Vagina (tissue), 2 donors: ENCODE measurements at places on chromosomes 6 and 20. TPM values are rescaled to one million over a fixed set of nuclear protein-coding genes. Genes with fewer than 3 reads are reported as not detected.

GRCh38 chr6:80696268-80696667 is 589.8 kb downstream of the BCKDHB start:
- H3K4me3 ChIP-seq: no peak overlapping the region
- no peaks in the 10 kb centered on the region for H3K36me3 ChIP-seq
- no peaks in the 10 kb centered on the region for H3K27me3 ChIP-seq
- H3K27ac ChIP-seq: no peak overlapping the region

DNA sequence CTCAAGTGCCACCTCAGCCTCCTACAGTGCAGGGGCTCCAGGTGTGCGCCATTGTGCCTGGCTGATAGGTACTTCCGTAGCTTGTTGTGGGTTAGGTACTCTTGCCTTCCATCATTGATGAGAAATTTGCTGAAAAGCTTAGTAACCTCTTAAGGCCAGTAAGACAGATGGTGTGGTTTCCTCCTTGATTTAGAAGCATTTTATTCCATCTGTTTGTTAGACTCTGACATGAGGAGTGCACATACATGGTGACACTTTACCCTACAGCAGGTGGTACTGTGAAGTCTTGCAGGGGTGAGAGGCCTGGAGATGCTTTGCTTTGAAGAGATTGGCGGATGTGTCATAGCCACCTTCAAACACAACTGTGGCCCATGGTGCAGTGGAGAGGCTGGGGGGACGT is 14.8 kb upstream of the MTG2 start:
- H3K27ac ChIP-seq: no peak overlapping the region
- DNase-seq: no peak
- H3K36me3 ChIP-seq: peaks cover 35% of the 10 kb centered on the region
- H3K4me3 ChIP-seq: no peak overlapping the region

DNA sequence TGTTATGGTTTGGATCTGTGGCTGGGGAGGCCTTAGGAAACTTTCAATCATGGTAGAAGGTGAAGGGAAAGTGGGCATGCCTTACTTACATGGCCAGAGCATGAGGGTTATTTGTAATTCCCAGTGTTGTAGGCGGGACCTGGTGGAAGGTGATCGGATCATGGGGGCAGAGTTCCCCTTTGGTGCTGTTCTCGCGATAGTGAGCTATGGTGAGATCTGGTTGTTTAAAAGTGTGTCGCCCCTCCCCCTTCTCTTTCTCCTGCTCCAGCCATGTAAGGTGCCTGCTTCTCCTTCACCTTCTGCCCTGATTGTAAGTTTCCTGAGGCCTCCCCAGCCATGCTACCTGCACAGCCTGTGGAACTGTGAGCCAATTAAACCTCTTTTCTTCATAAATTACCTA is 145.8 kb downstream of the TFAP2C start:
- H3K36me3 ChIP-seq: no peaks in the 10 kb centered on the region
- no peak overlapping the region for H3K4me3 ChIP-seq
- H3K27ac ChIP-seq: no peak overlapping the region
- no peak for DNase-seq
- H3K4me1 ChIP-seq: peaks cover 12% of the 10 kb centered on the region

DNA sequence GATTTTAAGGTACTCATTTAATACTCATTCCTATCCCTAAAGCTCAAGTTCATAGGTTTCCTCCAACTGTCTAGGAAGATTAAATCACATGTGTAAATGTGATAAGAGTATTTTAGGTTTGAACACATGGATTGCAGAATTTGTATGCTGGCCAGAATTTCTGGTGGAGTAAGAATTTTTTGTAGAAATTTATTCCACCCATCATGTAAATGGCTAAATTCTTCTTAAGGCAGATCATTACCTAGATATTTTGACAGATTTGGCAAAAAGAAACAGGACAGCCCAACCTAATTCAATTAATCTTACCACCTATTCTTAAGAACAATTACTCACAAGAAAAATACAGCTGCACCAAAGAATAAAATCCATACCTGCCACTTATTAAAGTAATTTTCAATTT is 261.6 kb downstream of the GRIK2 start:
- H3K4me1 ChIP-seq: no peaks in the 10 kb centered on the region
- DNase-seq: no peak
- no peaks in the 10 kb centered on the region for H3K27me3 ChIP-seq
- H3K27ac ChIP-seq: no peak overlapping the region
- H3K4me3 ChIP-seq: no peak overlapping the region

- H3K27ac ChIP-seq: no peak overlapping the region
- DNase-seq: no peak
- H3K27me3 ChIP-seq: no peaks in the 10 kb centered on the region
- no peaks in the 10 kb centered on the region for H3K36me3 ChIP-seq
These were observed 20.7 kb downstream of the TXLNB start for GRCh38 chr6:139271056-139271455.

DNA sequence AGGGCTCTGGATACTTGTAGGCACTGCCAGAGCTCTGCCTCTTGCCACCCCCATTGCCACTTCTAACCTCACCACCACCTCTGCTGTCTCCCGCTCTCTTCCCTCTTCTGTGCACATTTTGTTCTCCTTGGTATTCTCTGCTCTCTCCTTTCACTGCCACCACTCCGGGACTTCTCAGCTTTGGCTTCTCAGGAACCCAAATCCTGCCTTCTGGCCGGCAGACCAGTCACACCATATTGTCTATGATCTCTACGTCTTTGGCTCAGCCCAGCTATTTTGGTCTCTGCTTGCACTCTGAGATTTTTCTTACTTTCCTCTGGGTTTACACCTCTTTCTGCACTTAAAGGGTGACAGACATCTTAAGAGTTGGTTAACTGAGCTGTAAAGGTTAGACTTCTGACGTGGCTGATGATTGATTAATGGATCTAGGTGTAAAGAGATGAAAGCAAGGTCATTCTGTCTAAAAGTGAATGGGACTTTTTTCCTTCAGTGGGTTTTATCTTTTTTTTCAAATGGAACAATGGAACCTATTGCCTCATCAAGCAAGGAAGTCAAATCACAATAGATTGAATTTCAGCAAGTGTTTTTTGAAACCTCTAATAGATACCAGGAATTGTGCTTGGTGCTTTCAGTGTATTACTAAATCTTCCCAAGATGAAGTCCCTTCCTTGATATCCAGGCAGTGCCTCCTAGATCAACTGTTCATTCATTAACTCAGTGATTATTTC is 13.8 kb downstream of the MMP24 start:
- H3K27ac ChIP-seq: no peak overlapping the region
- no peak overlapping the region for H3K4me3 ChIP-seq
- H3K4me1 ChIP-seq: no peaks in the 10 kb centered on the region
- DNase-seq: no peak
- H3K27me3 ChIP-seq: no peaks in the 10 kb centered on the region

GRCh38 chr6:89357390-89357789 is 4.9 kb upstream of the UBE2J1 start:
- H3K4me1 ChIP-seq: peaks cover 9% of the 10 kb centered on the region
- no peak overlapping the region for H3K4me3 ChIP-seq
- H3K36me3 ChIP-seq: no peaks in the 10 kb centered on the region
- no peak for DNase-seq
- no peak overlapping the region for H3K27ac ChIP-seq

GRCh38 chr6:117558818-117559217 is 43.5 kb downstream of the GOPC start:
- H3K36me3 ChIP-seq: no peaks in the 10 kb centered on the region
- no peak for DNase-seq
- no peaks in the 10 kb centered on the region for H3K27me3 ChIP-seq
- H3K4me3 ChIP-seq: no peak overlapping the region
- no peaks in the 10 kb centered on the region for H3K4me1 ChIP-seq

- no peaks in the 10 kb centered on the region for H3K36me3 ChIP-seq
- H3K4me3 ChIP-seq: no peak overlapping the region
- no peaks in the 10 kb centered on the region for H3K4me1 ChIP-seq
These were observed 14.2 kb downstream of the NHSL1 start for GRCh38 chr6:138485005-138485545.

DNA sequence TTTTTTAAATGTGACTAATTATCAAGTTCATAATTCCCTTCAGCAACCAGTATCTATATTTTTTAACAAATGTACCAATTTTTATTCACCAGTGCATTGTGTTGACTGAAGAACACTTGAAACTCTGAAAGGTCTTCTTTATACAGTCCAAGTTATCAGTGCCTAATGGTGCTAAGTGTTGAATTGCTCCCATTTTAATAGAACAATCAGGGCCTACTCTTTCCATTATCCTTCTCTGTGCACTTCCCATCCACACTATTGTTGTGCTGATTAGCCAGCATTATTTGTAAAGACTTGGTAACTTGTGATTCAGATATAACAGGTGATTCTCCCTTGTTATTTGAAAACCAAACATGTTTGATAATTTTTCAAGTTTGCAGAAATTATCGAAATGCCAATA is 1209.7 kb upstream of the MAP3K7 start:
- no peak overlapping the region for H3K4me3 ChIP-seq
- no peak for DNase-seq
- H3K27me3 ChIP-seq: no peaks in the 10 kb centered on the region
- no peaks in the 10 kb centered on the region for H3K4me1 ChIP-seq

- no peaks in the 10 kb centered on the region for H3K27me3 ChIP-seq
- no peaks in the 10 kb centered on the region for H3K36me3 ChIP-seq
- peaks cover 13% of the 10 kb centered on the region for H3K4me1 ChIP-seq
- no peak for DNase-seq
These were observed 23.9 kb downstream of the RNF217 start for GRCh38 chr6:124986164-124986563.

- H3K27ac ChIP-seq: no peak overlapping the region
- no peak for DNase-seq
- no peaks in the 10 kb centered on the region for H3K27me3 ChIP-seq
- no peak overlapping the region for H3K4me3 ChIP-seq
These were observed 289.1 kb upstream of the EYS start for GRCh38 chr6:65996096-65996495.

GRCh38 chr6:47535316-47536225 is 58.0 kb downstream of the CD2AP start:
- peaks cover 9% of the 10 kb centered on the region for H3K4me1 ChIP-seq
- no peak for DNase-seq
- no peak overlapping the region for H3K4me3 ChIP-seq
- no peak overlapping the region for H3K27ac ChIP-seq

DNA sequence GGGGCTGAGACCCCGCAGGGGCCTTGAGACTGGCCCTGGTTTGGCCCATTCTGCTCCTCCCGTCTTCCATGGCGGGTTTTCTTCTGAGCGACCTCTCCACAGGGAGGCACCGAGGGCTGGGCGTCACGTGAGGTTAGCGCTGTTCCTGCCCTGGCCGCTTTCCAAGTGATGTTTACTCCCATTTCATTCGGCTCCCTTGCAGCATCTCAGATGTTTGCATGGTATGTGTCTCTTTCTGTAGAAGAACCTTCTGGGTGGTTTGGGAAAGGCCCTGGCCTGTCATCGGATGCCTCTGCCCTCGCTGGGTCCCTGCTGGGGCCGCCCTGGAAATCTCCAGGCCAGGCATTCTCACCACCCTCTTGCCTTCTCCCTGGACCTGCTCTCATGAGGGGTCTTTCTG is 17.3 kb downstream of the RAMACL start:
- no peak overlapping the region for H3K4me3 ChIP-seq
- H3K36me3 ChIP-seq: no peaks in the 10 kb centered on the region
- no peak for DNase-seq
- H3K27me3 ChIP-seq: no peaks in the 10 kb centered on the region
- H3K27ac ChIP-seq: no peak overlapping the region

DNA sequence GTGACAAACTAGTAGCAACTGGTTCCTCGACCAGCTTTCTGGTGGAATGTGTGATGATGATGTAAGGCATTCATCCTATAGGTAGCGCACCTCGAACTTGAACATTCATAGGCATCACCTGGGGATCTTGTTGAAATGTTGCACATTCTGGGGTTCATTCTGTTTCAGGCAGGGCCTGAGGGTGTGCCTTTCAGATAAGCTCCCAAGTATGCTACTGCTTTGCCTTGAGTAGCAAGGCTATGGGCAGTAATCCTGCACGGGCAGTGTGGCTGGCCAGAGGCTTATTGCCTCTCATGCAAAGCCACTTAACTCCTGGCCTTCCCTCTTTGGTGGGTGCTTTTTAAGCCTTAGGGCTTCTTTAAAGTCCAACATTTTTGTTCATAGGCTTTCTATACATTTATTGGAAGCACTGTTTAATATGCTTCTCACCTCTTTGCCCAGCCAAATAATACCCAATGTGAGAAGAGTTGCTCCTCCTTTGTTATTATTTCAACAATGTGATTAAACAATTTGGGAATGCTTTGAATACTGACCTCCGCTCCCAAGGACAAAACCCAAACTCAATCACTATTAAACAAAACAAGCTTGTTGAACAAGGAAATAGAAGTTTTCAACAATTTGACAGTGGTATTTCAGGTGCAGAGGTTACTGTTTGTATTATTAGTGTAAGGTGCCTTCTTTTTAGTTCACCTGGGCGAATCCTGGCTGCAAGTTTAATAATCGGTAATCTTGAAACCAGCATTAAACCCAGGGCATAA is 57.5 kb downstream of the JARID2 start:
- no peak for DNase-seq
- peaks cover 39% of the 10 kb centered on the region for H3K4me1 ChIP-seq
- H3K27ac ChIP-seq: no peak overlapping the region
- no peaks in the 10 kb centered on the region for H3K36me3 ChIP-seq

TP53TG5 gene
- not detected for total RNA-seq

IMPG1 gene
- total RNA-seq: not detected

EPB41L1 gene
- total RNA-seq: 54.8 TPM

PRICKLE4 gene
- total RNA-seq: 10.1 TPM

FAM209B gene
- total RNA-seq: not detected

CGAS gene
- 8.3 TPM for total RNA-seq

SLC44A4 gene
- 5.9 TPM for total RNA-seq

MMP24OS gene
- 36.8 TPM for total RNA-seq
